ENCODE measurements at places on chromosomes 13 and 19.

DNA sequence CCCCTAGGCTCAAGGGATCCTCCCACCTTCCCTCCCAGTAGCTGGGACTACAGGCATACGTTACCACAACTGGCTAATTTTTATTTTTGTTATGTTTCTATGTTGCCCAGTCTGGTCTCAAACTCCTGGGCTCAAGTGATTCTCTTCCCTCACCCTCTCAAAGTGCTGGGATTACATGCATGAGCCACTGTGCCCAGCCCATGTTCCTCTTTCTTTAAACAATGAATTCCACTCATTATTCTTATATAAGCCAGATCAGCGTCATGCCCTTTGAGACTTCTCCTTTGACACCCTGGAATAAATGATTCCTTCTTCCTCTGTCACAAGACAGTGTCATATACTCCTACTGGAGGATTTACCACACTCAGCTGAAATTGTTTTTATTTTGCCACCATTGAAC is 519.9 kb upstream of the SPRY2 start:
- DNase-seq: no peak

GRCh38 chr13:107284173-107284572 is 716.2 kb upstream of the ARGLU1 start:
- no peak for DNase-seq

DNA sequence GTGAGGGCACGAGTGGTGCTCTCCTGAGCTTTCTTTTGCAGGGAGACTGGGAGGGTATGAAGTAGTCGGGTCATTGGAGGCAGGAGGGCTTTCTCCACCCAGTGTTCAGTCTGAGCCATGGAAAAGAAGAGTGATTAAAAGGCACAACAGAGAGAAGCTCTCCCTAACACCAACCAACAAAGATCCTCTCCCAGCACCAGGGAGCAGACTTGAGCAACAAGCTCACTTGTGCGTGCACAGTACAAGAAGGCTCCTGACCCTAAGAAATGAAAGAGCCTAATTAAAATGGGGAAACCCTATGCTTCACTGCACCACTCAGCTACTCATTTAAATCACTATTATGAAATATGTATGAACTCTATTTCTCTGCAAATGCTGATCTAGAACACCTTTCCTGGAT is 276.3 kb upstream of the SOX21 start:
- no peak for DNase-seq

- DNase-seq: no peak
Observed at GRCh38 chr19:3855320-3855719, 13.5 kb downstream of the ZFR2 start.

GRCh38 chr13:55497486-55497885 is 1643.2 kb upstream of the PRR20A start:
- no peak for DNase-seq

GRCh38 chr13:28401303-28402056 is 93.4 kb downstream of the FLT1 start:
- DNase-seq: peak; percentile 16

DNA sequence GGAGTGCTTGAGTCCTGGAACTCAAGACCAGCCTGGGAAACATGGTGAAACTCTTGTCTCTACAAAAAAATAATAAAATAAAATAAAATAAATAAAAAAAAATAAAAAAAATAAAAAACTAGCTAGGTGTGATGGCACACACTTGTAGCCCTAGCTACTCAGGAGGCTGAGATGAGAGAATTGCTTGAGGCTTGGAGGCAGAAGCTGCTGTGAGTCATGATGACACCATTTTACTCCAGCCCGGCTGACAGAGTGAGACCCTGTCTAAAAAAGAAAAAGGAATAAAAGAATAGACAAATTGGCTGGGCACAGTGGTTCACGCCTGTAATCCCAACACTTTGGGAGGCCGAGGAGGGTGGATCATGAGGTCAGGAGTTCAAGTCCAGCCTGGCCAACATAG is 1168.9 kb downstream of the SLITRK5 start:
- no peak for DNase-seq

DNA sequence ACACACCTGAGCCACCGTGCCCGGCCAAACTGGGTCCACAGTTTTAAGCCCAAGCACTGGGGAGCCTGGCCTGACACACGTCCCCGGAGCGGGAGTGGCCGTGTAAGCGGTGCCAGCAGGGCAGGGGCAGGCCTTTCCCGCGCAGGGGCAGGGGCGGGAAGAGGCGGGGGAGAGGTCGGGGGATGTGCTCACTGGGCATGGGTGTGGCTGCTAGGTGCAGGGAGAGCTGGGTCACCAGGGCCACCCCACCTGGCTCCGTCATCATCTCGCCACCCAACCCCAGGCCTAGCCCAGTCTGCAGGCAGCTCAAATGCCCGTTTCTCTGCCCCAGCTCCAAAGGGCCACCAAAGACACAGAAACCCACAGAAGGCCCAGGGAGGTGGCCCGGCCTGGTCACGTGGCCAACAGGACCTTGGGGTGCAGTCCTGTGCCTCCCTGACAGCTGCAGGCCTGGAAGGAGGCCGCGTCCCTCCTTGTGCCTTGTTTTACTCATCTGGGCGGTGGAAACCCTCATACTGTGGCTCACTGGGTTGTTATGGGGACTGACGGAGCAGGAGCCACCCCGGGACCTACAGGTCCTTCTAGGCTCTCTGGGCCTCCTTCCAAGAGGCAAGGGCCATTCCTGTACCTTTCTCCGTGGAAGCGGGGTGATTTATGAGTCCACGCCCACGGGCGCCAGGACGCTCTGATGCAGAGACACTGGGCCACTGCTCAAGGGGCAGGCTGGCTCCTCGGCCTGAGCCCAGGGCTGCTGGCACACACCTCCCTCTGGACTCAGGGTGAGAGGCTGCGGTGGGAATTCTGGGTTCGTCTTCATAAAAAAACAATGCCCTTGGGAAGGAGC is 27.7 kb downstream of the MAP2K2 start:
- DNase-seq: no peak

- DNase-seq: peak; percentile 82
Observed at GRCh38 chr19:6103217-6103644, 7.1 kb downstream of the RFX2 start.

DNA sequence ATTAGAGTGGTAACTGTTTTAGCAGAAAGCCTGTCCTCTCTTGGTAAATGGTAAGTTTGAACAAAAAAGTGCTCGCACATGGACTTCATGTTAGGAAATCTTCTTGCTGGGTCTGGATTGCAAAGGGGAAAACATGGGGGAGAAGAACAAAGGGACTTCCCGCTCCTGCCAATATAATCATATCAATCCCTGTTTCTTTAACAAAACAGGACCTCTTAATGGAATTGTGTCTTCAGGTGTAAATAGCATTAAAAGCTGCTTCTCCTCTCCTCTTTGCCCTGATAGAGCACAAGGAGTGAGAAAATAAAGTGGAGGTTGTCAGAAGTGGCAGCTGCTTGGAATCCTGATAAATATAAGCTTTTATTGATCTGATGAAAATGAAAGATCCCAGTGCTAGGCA is 20.4 kb upstream of the ZNF536 start:
- DNase-seq: no peak

All from AG08396 (cell line).